ENCODE measurements at places on chromosomes 16 and 17.

DNA sequence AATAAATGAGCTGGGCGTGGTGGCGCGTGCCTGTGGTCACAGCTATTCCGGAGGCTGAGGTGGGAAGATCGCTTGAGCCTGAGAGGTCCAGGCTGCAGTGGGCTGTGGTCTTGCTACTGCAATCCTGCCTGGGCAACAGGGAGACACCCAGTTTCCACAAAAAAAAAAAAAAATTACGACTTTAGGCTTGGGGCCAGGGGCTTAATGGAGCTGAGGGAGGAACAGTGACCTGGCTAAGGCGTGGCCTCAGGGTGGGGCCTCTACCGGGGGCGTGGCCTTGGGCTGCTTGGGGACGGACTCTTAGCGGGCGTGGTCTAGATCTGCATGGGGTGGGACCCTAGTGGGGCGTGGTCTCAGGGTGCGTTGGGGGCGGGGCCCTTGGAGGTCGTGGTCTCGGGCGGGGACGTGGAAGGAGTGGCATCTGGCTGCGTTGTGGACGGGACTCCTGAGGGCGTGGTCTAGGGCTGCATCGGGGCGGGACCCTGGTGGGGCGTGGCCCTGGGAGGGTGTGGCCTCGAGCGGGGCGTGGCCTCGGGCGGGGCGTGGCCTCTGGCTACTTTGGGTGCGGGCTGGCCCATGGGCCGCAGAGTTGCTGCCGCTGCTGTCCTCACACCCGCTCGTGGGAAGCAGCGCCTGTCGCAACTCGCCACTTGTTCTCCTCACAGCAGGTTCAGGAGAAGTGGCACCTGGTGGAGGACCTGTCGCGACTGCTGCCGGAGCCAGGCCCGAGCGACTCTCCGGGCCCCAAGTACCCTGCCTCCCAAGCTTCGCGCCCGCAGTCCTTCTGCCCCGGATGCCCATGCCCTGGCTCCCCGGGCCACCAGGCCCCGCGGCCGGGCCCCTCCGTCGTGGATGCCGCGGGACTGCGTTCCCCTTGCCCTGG, 5.8 kb upstream of the C17orf99 start:
- peak; percentile 18 for DNase-seq

DNA sequence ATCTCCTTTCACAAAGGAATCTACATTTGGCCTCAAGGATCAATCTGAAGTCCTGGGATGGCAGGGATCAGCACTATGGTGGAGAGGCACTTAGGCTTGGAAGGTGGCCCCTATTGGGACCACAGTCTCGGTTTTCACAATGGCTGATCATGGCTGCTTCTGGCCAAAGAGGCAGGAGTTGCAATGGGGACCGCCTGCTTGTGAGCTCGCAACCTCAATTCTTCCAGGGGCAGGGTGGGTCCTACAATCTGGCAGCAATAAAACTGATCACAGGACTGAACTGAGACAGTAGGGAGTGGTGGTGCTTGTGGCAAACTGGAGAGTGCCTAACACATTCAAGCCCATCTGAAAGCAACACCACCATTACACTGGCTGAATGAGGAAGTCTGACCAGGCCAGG, 83.1 kb downstream of the NETO2 start:
- no peak for DNase-seq

DNA sequence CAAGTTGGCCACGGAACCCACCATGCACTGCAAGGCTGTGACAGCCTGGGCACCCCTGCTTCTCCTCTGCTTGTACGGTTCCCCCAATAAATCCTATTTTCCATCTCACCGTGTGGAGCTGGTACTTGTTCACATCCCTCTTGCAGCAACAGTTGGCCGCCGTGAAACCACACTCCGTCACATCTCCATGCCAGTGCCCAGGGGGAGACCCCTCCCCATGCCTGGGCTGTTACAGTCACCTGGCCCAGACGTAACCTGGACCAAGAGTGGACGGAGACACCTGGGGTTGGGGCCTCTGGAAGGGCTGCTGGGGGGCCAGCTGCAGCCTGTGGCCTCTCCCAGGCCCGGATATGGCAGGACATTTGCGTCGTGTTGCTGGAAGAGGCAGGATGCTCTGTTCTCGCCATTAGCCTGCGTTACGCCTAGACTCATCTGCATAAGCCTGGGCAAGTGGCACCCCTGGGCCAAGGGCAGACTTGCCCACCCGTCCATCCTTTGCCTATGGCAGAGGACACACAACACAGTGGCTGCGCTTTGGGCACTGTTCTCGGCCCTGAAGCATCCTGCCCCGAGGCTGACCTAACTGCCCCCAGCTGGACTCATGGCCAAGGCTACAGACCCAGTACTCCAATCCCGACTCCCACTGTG, 14.2 kb upstream of the KREMEN2 start:
- DNase-seq: no peak

DNA sequence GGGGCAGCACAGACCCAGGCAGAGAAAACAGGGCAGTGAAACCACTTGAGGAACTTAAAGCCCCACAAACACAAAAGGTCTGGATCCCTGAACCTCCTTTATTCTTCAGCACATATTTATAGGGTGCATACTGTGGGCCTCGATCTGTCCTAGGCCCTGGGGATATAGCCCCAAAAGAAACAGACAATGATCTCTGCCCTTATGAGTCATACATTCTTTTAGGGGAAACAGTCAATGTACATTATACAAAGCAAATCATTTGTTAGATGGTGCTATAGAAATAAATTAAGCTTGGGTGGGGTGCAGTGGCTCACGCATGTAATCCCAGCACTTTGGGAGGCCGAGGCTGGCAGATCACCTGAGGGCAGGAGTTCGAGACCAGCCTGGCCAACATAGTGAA, 10.0 kb upstream of the HES7 start:
- no peak for DNase-seq

DNA sequence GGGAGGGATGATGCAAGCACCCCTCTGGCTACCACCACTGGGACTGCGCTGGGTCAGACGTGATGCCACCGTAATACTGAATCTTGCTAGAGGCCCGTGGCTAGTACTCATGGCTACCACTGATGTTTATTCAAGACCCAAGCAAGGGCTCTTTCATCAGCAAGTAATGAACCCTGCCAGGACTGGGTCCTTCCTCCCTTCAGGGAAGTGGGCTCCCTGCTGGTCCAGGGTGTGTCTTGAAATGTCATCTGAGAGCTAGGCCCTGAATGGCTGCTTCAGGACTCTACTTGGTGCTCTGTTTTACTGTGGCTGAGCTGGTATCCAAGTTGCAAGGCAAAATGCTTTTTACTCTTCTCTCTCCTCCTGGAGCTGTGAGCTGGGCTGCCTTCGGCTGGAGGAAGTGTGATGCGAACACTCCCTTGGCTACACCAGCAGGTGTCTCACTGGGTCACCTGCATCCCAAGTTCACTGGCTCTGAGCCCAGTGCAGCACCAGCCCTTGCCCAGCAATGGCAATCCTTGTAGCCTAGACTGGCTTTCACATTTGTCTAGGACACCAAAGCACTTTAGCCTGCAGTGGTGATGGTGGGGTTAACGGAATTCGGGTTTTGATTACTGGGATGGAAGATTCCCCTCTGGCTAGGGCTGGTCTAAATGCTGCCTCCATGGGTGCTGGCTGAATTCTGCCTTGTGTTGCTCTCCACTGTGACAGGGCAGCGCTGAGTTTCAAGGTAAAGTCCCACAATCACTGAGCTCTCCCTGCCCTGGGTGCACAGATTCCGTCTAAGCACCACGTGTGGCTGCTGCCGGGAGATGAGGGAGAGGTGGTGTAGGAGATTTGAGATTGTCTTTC, 98.6 kb downstream of the USP22 start:
- no peak for DNase-seq

GRCh38 chr16:24534620-24535019, 4.7 kb upstream of the RBBP6 start:
- DNase-seq: no peak

DNA sequence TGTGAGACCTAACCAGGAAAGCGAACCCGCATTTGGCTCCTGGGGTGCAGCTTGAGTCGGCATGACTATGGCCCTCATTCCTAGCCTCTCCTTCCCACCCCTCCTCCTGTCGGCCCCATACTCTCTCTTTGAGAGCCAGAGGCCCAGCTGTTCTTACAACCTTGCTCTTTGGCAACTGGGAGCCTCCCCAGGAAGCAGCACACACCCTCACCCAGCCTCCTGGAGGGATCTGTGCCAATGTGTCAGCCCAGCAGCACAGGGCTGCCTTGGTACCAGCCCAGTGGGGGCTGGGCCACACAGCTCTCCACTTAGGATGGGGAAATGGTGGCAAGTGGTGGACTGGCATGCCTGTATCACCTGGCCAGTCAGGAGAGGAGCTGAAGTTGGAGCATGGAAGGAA, 70.3 kb upstream of the LGALS9 start:
- DNase-seq: no peak

DNA sequence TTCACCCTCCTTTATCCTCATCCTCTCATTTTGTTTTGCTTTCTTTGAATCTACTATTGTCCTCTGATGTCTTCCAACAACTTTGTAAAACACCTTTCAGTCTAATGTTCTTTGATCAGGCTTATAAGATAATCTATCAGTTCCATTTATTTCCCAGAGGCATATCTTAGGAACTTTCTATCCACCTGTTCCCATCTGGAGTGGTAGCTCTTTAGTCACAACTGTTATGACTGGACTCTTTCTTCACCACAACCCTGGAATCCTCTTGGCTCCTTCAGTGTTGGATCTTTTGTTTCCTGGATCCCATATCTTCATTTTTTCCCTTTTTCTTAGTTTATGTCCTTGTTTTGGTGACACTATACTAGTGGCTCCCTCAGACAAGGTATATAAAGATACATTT, 23.5 kb downstream of the RPS6KB1 start:
- DNase-seq: no peak

GRCh38 chr17:49742166-49742638, 21.7 kb downstream of the FAM117A start:
- DNase-seq: no peak

- DNase-seq: no peak
Observed at GRCh38 chr16:61412562-61412961, 623.7 kb downstream of the CDH8 start.

Data from skin of body (tissue), 3 donors.